ENCODE measurements at places on chromosomes 4 and X.
A peak's percentile ranks its signal among the peaks of the same experiment; 100 is the strongest.

DNA sequence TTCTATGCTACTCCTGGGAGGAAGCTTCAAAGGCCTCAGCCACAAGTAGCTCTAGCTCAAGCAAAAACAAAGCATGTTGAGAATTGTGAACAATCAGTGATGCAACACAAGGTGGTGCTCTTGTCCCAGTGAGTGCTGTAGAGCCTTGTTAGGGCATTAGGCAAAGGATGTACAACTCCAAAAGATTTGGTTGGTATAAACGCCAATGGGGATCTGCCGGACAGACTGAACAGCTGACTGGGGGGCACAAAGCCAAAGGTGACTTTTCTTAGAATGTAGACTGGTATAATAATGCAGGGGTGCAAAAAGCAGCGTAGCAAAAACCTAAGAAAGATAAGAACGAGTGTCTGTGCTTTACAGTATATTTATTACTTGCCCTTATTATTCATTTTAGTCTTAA is 62.6 kb upstream of the ALB start:
- peak; percentile 53 for DNase-seq

GRCh38 chr4:81472281-81473182 is 825 bp upstream of the RASGEF1B start:
- no peak for DNase-seq

GRCh38 chr4:159428975-159429692 is 326.3 kb downstream of the RAPGEF2 start:
- DNase-seq: no peak

DNA sequence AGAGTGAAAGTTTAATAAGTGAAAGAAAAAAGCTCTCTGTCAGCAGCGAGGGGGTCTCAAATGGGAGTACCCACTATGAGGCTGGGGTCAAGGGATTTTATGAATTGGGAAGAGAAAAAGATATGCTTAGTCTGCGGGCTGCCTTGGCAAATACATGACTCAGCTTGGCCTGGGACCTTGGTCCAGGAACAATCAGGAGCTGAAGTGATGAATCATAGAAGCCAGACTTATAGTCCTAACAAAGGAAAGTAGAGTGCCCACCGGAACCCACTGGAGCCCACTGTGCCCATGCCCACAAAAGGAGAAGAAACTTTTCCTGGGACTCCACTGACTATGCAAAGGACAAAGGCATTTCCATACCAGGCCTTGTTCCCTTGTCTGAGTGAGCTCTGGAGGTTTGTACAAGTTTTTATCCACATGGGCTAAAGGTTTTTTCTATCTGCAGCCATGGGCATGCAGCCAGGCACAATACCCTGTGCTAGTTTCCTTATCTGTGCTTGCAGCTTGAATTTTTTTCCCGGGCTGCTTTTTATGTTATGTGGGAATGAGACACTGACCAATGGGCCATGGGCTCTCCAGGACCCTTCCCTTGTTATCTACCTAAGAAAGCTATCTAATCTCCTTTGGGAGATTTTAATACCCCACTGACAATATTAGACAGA is 201.7 kb downstream of the FAM133A start:
- DNase-seq: no peak

- DNase-seq: peak; percentile 34
Measured at GRCh38 chrX:13778916-13779315, 38.0 kb downstream of the GPM6B start.

DNA sequence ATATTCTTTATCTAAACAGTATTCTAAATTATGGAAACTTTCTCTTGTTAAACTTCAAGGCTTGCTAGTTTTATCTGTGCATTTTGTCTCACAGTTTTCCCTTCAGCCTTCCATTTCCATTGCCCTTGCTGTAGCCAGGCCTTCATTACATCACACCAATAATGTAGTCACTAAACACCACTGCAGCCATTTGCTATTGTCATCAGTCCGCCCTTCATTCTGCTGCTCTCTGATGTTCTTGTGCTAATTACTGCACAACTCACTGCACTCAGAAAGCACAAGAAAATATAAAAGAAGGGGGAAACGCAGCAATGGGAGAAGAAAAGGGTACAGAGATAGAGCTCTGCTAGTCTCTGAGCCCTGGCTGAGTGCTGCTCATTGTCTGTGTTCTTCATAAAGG is 239.6 kb upstream of the FSTL5 start:
- DNase-seq: no peak

GRCh38 chrX:139914421-139914820 is 18.4 kb downstream of the ATP11C start:
- DNase-seq: no peak

- DNase-seq: no peak
Measured at GRCh38 chr4:185797018-185797417, 15.0 kb downstream of the SORBS2 start.

- peak; percentile 91 for DNase-seq
Measured at GRCh38 chrX:68989865-68990606, 161.2 kb downstream of the EFNB1 start.

- DNase-seq: peak; percentile 47
Measured at GRCh38 chr4:110998320-110998719, 375.4 kb upstream of the PITX2 start.

GRCh38 chrX:12372111-12372510 is 233.8 kb downstream of the FRMPD4 start:
- peak; percentile 83 for DNase-seq

DNA sequence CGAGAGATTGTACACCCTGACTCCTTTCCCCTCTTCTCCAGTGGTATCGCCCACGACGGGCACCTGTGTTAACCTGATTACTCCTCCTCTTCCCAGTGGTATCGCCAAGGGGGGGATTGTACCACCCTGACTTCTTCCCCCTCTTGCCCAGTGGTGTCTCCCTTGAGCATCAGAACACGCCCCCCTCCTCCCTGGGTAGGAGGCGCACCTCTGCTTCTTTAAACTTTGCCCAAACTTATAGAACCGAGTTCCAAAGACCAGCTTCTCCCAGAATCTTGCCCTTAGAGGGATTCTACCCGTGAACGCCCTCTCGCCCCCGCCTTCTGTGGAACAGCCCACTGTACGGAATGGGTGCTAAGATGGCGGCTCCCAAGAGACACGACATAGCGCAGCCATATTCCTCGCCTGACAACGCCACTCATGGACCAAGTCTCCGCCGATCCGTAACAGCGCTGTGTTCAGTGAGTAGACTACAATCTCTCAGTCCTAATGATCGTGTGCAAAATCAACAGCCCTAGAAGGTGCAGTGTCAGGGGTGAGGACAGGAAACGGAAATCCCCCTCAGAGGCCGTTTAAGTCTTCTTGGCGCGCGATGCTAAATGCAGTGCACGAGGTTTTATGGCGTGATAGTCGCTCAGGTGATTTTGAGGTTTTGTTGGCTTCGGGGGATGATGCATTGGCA is 4.2 kb upstream of the ZNF157 start:
- peak; percentile 71 for DNase-seq

- no peak for DNase-seq
Measured at GRCh38 chrX:30888526-30889146, 418 bp downstream of the TAB3 start.

DNA sequence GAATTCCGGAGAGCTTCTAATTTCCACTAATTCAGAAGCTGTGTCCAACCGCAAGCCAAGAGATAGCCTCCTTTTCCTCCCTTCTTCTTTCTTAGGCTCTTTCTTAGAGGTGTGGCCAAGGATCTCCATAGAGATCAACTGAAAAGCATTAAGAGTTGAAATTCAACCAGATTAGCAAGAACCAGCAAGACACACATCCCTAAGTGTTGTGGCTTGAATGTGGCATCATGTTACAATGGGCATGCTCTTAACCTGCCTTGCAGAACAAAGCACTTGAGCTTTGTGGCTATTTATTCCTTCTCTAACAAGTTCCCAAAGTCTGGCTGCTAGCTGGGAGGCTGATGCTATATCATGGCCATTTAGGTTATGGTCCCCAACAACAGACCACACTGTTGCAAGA is 10.4 kb downstream of the ANOS1 start:
- no peak for DNase-seq

DNA sequence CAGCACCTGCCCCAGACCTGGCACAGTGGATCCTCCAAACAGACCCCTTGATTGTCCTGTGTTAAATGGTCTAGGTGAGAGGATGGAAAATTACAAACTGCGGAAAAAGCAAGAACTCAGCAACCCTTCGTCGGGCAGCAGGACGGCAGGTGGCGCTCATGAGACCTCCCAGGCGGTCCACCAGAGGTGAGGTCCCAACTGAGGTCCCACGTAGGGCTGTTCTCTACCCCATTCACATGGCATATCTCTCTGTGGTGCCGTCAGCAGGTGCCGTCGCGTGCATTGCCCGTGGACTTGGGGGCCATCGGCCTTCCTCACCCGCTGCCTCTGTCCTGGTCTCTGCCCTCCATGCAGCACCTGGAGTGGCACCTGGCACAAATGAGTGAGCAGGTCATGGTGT is 88.2 kb downstream of the CRMP1 start:
- DNase-seq: no peak

DNA sequence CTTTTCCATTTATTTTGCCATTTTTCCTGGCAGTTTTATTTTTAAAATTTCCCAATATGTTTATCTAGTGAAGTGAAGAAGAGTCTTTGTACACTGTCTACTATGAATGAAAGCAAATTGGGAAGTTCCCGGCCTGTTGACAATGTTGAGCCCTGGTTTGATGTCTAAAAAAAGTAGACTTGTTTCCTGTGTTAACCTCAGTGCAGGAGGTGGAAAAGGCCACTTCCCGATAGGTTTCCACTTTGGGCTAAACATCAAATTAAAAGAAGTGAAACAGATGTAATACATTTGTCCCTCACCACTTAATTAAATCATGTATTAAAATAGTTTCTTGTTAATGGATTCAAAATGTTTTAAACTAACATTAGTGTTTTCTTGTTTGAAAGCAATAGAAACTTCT is 30.0 kb downstream of the BBS12 start:
- no peak for DNase-seq

DNA sequence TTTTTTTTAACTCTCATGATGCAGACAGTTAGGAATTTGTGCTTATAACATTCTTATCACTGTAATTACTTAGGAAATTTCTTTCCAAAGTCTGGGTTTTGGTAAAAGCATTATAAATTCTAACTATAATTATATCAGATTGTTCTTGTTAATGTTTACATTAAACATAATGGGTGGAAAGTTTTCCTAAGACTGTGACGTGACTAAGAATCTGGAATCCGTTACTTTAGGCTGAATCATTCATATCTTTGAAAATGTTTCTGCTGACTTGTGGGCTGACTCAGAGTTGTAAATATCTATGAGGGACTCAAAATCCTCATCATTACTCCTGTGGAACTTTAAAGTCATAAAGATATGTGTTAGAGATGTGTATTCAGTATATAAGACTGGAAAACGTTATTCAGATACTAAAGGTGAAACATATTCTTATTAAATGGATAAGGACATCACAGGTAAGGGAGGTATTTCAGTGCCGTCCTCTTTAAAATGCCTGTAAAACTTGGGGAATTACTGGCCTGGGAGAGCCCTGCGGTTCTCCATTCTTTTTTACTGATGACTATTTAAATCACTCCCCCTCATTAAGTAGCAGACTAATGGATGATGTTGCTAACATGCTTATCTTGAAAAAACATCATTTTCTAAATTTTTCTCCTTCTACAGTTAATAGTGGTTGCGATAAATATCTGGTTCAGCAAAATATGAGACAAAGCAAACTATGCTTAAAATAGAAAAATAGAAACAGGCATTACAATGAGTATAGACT is 159.0 kb downstream of the DCLK2 start:
- peak; percentile 95 for DNase-seq

- no peak for DNase-seq
Measured at GRCh38 chrX:13093529-13094140, 49.2 kb upstream of the FAM9C start.

GRCh38 chrX:100085846-100086245 is 324.2 kb downstream of the PCDH19 start:
- DNase-seq: peak; percentile 44

GRCh38 chrX:21658152-21658737 is at the start of gene KLHL34:
Gene KLHL34, minus strand, starts transcription at chrX:21658330. Its CDS starts 542 bp downstream, at chrX:21657788.
- no peak for DNase-seq

GRCh38 chrX:128106630-128107029 is 54.4 kb upstream of the ACTRT1 start:
- DNase-seq: peak; percentile 3

GRCh38 chrX:72062916-72063315 is 68.8 kb downstream of the RTL5 start:
- no peak for DNase-seq

- DNase-seq: no peak
Measured at GRCh38 chr4:67465763-67466052, 79.6 kb downstream of the CENPC start.

DNA sequence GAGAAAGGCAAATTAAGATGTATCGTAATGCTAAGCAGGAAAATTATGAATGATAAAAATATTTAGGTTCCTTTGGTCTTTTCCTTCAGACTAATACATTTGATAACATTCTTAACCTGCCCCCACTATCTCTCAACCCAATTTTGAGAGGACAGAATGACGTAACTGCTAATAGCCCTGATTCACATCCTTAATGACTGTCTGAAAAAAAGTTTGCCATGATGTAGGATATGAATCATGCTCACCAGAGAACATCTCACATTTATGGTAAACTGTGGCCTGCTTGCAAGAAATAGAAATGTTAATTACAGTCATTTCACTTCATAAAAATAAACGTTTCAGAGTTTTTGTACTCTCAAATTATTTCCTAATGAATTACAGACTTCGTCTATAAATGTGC is 128.0 kb upstream of the VEGFC start:
- DNase-seq: peak; percentile 79

- no peak for DNase-seq
Measured at GRCh38 chr4:38818441-38818976, 13.9 kb upstream of the TLR1 start.

All from fibroblast of upper back skin (primary cell).